ENCODE measurements at places on chromosomes 7 and 10.

- no peak for DNase-seq
Observed at GRCh38 chr7:143258831-143259230, 4.4 kb upstream of the GSTK1 start.

GRCh38 chr7:158776474-158776873 lies 52.8 kb downstream of the ESYT2 start:
- no peak for DNase-seq

DNA sequence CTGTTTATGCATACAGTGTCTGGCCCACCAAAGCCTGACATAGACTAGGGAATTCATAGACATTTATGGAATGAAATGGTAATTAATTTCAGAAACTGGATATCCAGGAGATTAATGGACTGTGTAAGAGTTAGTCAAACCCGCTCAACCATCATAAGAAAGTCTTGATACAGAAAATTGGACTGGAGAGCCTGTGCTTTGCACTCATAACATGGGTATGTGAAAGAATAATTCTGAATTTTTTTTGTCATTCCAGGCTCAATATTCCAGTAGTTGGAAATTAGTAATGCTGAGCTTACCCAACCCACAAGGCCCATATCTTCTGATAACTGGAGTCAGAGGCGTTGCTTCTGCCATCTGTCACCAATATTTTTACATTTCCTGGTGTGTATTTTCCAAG lies 799.7 kb upstream of the IGFBP3 start:
- DNase-seq, result no peak

- no peak for DNase-seq
Observed at GRCh38 chr7:21028186-21028585, 241.5 kb upstream of the SP8 start.

DNA sequence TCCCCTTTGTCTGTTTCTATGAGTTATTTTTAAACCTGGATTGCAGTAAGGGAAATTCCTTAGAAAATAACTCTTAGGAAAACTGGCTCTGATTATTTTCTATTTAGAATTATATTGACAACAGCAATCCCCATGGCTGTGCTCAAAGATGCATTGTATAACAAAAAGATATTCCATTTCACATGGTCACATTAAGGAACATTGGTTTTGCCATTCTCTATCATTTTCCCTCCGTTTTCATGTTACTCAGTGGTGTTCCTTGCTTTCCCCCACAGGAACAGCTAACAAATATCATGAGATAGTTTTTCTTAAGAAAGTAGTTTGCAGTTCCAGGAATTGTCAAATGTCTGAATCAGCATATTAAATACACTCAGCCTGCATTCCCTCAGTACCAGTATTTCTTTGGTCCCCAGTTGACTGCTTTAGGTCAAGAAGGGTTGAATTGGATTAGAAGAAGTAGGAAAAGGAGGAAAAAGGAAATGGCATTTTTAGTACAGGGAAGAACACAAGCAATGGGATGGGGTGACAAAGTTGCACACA lies 436.7 kb downstream of the TNS3 start:
- DNase-seq, result no peak

GRCh38 chr7:116631676-116632075 lies 40.3 kb upstream of the MET start:
- no peak for DNase-seq

DNA sequence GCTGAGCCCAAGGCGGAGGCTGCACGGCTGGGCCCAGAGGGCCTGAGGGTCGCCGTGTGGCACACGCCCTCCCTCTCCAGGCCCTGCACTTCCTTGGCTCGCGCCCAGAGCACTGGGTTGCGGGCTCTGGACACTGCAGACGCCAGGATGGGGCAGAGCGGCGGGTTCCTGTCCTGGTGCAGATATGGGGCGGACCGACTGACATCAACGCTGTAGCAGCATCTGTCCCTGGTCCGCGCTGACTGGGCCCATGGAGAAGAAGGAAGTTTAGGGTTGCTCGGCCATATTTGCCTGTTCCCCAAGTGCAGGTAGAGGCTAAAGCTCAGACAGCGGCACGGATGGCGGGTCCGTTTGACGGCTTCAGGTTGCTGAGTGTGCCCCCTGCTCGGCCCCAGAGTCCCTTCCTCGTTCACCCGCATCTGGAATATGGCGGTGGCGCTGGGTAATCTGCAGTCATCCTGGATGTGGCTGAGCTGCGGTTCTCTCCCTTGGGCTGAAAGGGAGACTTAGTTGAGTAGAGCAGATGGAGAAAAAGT lies 116.1 kb downstream of the OR13A1 start:
- DNase-seq, result no peak

- no peak for DNase-seq
Observed at GRCh38 chr7:52797801-52798200, 237.6 kb upstream of the POM121L12 start.

DNA sequence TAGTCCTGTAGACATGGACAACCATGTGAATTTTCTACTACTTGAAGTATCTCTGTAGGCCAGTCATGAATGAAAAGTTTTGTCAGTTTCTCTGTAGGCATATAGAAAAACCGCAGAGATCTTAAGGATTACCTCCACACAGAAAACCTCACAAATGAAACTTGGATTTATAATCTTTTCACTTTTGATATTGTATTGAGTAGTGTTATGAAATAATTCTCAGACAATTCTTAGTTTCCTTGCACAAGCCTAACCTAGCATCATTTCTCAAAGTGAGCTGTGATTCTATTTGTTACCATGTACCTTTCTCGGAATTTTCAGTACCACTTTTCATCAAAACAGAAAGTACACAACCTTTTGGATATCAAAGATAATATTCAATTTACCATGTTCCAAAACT lies 51.4 kb upstream of the OIT3 start:
- no peak for DNase-seq

GRCh38 chr7:44646921-44647636 lies 40.7 kb downstream of the OGDH start:
- no peak for DNase-seq

DNA sequence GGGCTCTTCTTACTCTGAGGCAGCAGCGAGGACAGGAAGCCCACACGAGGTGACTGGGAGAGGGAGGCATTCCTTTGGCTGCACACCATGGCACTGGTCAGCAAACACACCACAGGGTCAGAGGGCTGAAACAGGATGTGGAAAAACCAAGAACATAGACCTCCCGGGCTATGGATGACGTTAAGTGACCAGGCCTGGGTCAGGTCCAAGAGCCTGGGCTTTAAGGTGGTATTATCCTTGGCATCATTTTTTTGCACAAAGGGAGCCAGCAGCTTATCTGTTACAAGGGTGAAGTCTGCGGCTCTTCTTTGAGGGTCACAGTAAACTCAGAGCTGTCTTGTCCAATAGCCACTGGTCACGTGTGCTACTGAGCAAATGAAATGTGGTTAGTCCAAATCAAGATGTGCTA lies 7.0 kb downstream of the WDR91 start:
- DNase-seq, result no peak

- peak; percentile 94 for DNase-seq
Observed at GRCh38 chr10:73495884-73496674, at the start of gene PPP3CB. Gene PPP3CB, minus strand, starts transcription at chr10:73496024. Its CDS starts 135 bp downstream, at chr10:73495889.

- no peak for DNase-seq
Observed at GRCh38 chr7:140494867-140495266, 15.6 kb upstream of the MKRN1 start.

DNA sequence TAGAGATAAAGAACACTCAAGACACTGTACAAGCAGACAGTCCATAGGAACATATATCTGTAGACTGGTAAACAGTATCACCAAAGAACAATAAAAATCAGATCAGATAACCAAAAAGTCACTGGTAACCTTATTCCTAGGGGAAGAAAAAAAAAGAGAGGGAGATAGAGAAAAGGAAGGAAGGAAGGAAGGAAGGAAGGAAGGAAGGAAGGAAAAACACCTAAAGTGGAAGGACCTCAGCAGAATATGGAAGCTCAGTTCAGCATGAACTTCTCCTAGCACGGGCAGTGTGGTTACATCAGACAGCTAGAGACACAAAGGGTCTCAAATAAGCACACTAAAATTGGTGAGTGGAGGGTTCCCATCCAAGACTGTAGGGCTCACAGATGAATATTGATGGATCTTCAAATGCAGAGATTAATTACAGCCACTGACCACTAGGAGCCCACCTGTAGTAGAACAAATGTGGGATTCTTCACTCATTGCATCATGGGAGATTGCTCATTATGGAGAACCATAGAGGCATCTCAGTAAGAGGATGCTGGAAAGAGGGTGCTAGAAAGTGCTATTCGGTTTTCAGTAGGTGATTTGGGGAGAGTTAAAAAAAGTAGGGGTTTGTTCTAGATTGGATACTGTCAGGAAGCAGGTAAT lies 293.4 kb upstream of the C7orf33 start:
- no peak for DNase-seq

Measured in testis (tissue), 5 donors.